Umbilical cord (tissue), 2 donors: ENCODE measurements at places on chromosomes 16 and 17. TPM values are rescaled to one million over a fixed set of nuclear protein-coding genes. Genes with fewer than 3 reads are reported as not detected.
A peak's percentile ranks its signal among the peaks of the same experiment; 100 is the strongest.

GRCh38 chr17:79082311-79083190 lies 7.9 kb downstream of the ENGASE start:
- no peak for DNase-seq

DNA sequence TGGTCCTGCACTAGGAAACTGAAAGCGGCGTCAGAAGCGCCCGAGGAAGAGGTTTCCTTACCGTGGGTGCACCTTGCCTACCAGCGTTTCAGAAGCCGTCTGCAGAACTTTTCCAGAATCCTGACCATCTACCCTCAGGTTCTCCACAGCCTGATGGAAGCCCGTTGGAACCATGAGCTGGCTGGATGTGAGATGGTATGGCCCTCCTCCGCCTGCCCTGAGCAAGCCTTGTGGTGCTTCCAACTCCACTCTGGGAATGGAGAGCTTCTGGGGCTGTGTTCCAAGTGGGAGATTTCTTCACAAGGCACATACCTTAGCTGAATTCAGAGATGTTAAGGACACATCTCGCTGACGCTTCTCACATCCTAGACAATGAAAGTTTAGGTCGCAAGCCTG lies 51.8 kb upstream of the ENDOV start:
- no peak for DNase-seq

DNA sequence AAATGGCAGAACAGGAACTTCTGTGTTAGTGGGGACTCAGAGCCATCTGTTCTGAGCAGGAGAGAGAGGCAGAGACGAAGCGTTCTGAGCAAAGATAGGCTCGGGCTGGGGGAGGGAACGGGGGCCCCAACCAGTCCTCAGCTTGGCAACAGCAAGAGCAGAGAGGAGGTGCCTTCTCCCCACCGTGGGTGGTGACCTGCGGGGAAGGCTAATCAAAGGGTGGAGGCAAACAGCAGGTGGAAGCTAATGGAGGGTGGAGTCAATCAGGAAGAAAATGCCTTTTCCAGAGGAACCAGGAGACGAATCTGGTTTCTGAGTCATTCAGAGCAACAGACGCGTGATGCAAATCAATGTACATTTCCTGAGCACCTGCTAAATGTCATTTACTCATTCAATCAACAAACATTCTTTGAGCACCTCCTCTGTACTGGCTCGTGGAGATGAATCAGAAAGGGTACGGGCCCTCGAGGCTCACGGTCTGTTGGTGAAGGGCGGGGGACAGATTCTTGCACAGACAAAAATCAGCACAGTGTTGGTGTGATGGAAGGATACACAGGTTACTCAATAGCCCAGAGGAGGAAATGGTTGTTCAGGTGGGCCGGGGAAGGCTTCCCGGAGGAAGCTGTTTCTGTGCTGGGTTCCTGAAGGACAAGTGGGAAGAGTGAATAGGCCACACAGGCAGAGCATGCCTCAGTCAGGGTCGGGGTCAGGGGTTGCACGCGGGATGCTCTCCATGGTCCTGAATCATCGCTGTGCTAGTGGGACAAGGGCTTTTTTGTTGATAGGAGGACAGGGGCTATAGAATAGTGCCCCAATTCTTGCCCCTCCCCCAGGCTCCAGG lies 5.7 kb upstream of the SPNS2 start:
- peak; percentile 50 for DNase-seq

DNA sequence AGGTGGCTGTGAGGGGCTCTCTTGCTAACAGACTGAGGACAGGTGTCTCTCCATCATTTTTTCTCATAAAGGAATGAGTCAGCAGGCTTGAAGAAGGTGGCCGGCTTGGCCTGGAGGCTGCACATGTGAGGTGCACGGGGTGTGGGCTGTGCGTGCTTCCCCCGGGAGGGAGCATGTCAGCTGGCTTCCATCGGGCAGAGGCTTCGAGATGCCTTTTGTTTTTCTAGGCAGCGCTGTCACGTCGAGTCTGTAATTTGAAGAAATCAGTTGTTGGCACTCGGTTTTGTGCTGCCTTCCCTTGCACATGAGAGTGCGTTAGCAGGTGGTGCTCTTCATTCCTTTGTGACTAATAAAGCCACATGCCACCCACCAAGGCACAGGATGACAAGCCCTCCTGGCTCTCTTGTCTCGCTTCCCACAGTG lies 89.7 kb downstream of the NPIPB11 start:
- DNase-seq, result no peak

Gene SSTR5
- total RNA-seq, result not detected

Gene CEP95
- 40.4 TPM for total RNA-seq
